ENCODE measurements at places on chromosomes 6 and 20.

GRCh38 chr20:11445161-11445560, 472.5 kb upstream of the BTBD3 start:
- DNase-seq, result no peak

GRCh38 chr6:70547313-70547712, 19.4 kb upstream of the SDHAF4 start:
- DNase-seq, result peak; percentile 3

DNA sequence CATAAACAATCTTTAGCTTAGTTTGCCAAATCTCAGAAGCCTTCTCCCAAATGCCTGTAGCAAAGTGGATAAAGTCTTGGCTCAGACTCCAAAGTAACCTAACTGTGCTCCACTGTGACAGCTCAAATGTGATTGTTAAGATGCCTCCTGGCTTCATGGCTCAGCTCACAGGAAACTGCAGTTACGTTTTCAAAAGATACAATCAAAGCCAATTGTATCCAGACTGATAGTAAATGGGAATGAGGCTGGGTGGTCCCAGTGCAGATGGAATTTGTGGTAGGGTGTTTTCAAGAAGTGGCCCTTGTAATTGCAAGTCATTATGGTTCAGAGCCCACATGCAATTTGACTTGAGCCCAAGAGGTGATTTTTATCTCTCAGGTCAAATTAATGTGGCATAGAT, 151.2 kb upstream of the TAB2 start:
- no peak for DNase-seq

GRCh38 chr20:59120919-59121318, 42.7 kb upstream of the ZNF831 start:
- no peak for DNase-seq

DNA sequence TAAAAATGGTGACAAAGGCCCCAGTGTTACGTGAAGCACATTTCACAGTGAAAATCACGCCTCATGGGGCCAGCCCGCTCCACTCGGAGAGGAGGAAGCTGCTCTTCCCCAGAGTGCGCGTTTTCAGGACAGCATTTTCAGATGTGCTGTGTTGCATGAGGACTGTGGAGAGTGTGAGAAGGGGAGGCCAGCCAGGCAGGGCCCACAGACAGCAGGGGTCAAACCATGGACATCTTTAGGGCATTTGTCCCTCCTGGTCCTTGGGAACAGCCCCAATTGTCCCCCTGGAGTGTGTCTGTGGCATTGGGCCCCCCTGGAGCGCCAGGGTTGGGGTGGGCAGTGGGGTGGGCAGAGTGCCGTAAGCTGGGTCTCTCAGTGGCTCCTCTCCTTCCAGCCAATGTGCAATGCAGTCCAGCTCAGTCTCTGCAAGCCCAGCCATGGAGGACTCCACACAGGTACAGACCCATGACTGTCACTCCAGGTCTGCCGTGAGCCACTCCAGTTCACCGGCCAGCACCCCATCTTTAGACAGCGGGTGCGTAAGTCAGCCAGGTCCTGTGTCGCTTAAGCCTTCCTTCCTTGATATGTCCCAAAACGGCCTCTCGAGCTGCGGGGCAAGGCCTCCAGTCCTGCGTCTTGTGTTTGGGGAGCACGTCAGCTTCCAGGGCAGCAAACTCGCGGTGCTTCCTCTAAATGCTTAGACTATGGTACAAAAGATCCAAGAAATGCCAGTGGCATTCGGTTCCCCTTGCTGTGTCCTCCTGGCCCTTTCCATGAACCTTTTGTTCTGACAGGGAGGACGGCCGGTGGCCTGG, 159.3 kb upstream of the AFDN start:
- no peak for DNase-seq

DNA sequence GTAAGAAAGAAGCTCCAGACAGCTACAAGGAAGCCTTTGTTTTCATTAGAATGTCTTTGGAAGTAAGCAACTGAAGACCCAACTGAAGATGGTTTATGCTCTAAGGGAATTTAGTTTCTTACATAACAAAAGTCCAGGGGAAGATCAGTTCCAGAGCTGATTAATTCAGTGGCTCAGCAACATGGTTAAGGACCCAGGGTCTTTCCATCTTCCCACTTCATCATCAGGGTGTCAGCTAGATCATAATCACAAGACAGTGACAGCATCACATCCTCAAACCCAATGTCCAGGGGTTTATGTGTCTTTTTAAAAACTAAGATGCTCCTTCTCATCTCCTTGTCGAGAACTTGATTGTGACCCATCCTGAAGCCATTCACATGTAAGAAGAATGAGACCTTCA, 119.7 kb upstream of the PRDM1 start:
- no peak for DNase-seq

DNA sequence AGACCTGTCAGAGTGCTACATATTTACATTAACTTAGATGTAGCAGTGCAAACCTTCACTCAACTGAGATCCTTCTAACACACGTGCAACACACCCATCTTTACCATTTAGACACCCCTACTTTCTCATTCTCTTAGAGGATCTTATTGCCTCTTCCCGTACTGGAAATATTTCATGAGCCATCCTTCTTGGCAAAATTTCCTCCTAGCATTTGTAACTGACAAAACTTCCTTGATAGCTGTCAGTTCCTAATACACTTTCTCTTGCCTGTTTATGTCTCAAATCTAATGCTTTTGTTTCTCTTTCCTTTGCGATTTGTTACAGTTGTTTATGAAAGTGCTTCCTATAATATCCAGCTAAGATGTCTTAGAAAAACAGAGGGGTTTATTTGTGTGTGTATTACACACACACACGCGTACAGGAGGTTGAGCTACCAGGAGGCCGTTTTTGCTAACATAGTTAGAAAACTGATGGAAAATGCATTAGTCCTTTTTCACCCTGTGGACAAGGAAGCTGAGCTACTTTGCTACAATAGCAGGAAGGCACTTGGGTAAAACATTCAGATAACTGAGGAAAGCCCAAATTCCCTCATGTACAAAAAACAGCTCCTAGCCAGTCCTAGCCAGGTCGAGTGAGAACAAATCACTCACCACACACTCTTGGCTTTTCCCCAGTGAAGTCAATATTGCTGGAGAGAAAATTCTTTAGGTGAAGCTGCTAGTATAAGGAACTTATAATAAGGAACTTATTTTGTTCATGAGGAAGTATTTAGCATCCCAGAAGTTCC, 153.6 kb downstream of the NFATC2 start:
- no peak for DNase-seq

GRCh38 chr6:22194188-22194921, 102.5 kb downstream of the PRL start:
- no peak for DNase-seq

DNA sequence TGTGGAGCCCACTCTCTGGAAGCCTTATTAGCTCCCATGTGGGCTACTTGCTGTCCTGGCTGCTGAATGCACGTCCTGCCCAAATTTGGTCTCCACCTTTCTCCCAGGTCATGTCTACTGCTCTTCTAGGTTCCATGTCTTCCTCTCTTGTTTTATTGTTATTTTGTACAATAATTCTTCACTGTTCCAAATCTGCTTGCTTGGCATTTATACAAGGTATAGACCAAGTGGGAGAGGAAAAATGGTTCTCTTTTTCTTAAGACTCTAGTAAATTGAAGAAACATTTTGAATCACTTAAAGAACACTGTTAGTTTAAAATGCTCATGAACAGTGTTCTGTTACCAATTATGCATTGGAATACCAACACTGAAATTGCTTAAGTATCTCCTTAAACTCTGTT, 81.6 kb upstream of the SCP2D1 start:
- DNase-seq, result no peak

DNA sequence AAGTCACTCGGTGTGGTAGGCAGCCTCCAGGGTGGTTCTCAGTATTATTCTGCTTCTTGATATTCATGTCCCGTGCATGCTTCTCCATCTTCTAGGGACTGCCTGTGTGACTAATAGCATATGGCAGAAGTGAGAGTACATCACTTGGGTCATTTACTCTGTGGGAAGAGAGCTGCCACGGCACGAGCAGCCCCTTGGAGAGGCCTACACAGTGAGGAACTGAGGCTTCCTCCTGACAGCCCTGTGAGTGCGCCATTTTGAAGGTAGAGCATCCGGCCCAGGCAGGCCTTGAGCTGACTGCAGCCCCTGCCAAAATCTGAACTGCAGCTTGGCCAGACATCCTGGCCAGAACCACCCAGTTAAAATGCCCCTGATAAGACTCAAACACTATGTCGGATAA, 17.3 kb upstream of the MCUR1 start:
- no peak for DNase-seq

DNA sequence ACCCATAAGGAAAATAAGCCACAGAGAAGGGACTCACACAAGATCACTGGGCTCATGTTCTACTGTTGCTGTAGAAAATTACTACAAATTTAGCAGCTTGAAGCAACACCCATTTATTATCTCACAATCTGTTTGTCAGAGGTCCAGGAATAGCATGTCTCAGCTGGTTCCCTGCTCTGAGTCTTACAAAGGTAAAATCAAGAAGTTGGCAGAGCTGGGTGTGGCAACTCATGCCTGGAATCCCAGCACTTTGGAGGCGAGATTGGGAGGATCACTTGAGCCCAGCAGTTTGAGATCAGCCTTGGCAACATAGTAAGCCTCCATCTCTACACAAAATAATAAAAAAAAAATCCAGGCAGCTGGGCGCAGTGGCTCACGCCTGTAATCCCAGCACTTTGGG, 28.5 kb upstream of the ZNF831 start:
- DNase-seq, result no peak

DNA sequence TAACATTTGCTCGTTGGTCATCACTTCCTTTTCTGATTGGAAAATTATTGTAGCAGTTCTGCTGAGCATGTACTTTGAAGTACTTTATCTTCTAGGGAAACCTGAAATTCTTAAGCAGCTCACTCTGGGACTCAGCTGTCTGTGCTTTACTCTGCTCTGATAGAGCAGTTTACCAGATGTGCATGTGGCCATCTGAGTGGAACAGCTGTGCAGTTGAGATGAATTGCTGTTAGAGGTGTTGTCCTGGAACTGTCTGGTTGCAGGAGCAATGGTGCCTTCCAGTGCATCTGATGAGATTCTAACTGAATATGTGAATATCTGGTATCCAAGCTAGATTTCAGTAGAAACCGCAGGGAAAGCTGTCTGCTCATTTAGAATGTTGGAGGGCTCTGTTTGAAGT, 27.2 kb downstream of the PANK2 start:
- no peak for DNase-seq

DNA sequence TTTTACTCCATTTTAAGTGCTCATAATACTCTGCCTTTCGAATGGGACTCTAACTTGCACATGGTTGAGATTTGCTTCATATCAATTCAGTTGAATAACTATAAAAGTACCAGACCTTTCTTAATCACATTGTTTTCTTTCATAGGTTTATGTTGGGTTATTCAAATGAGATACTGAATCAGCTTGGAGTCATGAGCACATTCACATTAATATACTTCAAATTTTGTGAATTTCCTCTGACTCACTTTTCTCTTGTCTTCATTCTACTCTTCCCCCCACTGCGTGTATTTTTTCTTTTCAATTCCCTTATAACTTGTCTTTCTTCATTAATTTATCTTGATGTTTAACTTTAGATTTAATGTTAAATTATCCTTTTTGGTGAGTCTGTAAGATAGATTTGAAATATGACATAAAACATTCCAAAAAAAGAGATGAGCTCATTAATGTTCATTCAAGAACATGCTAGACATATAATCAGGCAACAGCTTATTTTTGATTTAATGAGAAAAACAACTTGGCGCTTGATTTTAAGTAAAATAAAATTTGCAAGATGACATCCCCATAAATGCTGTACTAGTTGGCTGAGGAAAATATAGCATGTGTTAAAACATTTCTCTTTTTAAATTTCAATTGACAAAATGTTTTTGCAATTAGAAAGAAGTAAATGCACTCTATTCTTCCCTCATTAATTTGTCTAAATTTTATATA, 736.0 kb downstream of the CD109 start:
- no peak for DNase-seq

DNA sequence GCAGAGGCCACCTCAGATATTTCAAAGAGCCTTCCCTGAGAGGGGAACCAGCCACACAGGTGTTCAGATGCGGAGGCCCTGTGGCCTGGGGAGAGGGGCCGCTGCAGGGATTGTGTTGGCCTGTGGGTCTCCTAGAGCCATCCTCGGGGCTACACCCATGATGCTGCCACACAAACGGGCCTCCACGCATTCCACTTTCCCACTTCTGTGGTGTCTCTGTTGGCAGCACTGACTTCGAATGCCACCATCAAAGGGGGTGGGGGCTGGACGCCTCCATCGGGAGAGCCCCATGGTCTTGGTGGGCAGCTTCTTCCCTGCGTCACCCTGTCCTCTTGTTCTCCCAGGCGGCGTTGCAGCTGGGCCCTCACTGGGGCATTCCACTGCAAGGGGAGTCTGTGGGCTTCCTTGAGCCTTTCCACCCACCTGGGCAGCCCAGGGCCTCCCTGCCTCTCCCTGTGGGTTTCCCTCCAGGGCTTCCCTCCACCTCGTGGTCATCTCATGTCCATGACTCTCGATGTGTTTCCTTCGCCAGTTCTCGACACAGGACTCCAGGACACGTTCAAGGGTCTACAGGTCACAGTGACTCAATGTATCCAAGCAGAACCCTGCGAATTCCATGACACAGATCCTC, 145.5 kb downstream of the ERMARD start:
- no peak for DNase-seq

GRCh38 chr6:125232466-125232865, 69.3 kb downstream of the HDDC2 start:
- no peak for DNase-seq

GRCh38 chr20:13858439-13858838, 73.6 kb downstream of the NDUFAF5 start:
- no peak for DNase-seq

DNA sequence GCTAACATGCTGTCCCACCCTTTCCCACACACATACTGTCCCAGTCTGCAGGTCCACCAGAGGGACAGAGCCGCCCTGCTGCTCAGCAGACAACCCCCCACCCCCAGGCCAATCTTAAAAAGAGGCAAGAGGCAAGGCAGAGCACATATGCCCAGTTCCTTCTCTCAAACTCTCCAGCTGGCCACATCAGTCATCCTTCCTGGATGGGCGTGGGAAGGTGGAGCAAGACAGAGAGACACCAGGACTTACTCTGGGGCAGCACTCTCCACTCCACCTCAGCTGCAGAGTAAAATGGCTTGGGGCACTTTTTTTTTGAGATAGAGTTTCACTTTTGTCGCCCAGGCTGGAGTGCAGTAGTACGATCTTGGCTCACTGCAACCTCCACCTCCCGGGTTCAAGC, 10.8 kb downstream of the MOCS3 start:
- DNase-seq, result no peak

DNA sequence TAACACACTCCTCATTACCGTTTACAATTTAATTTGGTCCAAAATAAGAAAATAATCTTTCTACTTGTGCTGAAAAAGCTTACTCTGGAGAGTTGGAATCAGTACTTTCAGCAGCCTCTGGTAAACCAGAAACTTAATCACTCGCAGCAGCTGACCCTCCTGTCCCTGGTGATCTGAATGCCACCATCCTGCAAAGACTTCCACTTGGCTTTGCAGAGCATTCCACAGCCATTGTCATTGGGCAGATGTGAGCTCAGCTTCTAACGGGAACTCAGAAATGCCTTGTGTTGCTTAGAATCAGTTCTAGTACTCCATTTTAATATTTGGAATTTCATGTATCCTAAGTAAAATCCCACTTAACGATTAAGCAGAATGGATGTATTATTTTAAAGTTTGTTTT, 59.7 kb downstream of the PHACTR1 start:
- no peak for DNase-seq
